ENCODE measurements at places on chromosomes 16 and 17.
A peak's percentile ranks its signal among the peaks of the same experiment; 100 is the strongest.

- no peak for DNase-seq
Measured at GRCh38 chr16:56013962-56014552, 138.9 kb upstream of the CES5A start.

DNA sequence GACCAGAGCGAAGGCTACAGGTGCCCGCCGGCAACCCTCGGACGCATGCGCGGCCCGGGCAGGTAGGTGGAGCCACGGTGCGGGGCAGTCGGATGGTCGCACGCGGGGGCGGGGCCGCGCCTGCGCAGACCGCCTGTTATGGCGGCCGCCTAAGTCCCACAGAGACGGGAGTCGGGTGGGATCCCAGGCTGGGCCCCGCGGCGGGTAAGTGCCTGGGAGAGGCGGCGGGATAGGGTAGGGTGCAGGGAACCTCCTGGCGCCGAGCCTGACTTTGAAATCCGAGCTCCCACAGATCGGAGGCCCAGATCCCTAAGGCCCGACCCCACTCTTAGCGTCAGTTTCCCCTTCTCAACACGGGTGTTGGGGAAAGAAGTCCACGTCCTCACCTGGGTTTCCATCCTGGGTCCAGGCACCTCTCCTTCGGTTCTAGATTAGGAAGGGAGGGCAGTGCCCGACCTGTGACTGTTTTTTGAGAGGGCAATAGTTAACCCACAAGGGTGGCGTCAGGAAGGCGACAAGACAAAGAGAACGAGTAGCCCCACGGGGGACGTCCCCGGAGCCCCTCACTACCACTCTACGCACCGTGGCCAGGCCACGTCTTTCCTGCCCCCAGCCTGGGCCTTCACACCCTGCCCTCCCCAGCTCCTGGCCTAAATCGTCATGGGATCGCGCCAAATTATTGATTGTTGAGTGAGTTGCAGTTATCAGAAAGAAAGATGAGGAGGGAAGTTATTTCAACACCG lies at the start of gene METTL22:
Gene METTL22, plus strand, starts transcription at position 127 of the 743 bp plus-strand sequence. CDS start 3,968 bp downstream, outside the sequence.
- DNase-seq, result peak; percentile 85

- DNase-seq, result no peak
Measured at GRCh38 chr17:47831934-47832327, 461 bp downstream of the LRRC46 start.

DNA sequence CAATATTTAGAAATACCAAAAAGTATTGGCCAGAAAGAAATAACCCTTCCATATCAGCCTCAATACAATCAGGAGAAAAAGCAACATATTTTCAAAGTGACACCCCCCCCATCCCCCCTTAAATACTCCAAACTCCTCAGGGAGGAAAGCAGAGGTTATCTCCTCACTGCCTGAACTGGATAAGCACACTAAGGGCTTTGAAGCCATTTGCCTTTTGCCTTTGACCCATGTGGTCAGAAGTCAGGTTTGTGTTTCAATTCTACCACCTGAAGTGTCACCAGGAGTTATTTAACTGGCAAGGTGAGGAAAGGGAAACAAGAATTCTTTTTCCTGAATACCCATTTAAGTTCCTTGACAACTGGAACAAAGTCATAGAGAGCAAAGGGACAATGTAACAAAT lies 3.5 kb upstream of the VEZF1 start:
- no peak for DNase-seq

GRCh38 chr17:20190605-20191004 lies 181.4 kb downstream of the SPECC1 start:
- DNase-seq, result no peak

DNA sequence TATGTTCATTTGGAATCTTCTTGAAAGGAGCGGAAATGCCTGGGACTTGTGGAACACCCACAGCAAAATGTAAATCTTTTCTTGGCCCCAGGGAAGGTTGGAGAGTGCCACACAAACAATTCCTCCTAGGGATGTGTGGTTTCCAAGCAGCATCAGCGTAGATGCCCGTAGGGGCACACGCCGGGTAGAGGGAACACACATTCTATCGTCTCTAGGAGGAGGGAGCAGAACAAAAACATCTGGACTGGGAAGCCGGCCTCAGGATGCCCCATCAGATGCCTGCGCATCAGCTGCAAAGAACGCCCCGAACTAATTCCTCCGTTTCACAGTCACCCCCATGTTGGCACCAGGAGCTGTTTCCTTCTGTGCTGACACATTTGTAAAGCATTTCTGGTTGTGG lies 357.9 kb upstream of the ZFHX3 start:
- no peak for DNase-seq

DNA sequence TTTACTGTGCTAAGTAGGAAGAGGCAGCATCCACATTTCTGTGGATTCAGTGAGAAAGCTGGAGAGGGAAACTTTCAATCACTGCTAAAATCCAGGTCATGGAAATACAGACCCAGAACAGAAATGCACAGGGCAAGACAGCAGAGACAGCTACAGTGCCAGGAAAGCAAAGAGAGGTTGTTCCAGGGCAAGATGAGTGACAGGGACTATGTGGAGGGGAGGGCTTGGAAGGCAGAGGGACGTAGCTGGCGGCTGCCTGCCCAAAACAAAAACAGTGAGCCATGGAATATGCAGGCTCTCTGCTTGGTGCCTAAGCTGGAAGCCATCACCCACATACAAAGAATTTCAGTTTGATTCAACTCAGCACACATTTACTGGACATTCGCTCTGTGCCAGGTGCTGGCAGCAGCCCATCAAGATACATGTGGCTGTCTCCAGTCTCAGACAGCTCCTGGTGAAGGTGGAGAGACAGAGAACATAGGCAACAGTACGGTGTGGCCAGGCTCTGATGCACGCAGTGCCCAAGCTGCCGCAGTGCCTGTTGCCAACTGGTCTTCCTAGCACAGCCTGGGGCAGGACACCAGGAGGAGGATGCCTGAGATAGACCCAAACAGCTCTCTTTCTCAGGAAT lies 88.7 kb downstream of the AIPL1 start:
- DNase-seq, result no peak

DNA sequence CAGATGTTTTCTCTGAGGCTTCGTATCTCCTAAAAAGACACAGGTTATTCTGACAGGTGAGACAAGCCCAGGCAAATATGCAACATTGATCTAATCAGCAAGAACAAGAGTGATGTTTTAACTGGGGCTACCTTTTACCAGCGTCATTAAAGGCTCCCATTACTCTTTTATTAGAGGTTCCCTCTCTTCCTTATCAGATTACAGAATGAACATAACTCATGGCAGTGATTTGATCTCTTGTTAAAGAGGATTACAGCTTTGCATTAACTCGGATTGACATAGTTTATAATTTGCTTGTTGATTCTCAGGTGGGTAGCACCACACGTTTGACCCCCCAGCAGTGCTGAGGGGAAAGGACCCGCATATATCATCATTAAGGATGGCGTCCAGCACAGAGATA lies 90.5 kb downstream of the AATF start:
- no peak for DNase-seq

DNA sequence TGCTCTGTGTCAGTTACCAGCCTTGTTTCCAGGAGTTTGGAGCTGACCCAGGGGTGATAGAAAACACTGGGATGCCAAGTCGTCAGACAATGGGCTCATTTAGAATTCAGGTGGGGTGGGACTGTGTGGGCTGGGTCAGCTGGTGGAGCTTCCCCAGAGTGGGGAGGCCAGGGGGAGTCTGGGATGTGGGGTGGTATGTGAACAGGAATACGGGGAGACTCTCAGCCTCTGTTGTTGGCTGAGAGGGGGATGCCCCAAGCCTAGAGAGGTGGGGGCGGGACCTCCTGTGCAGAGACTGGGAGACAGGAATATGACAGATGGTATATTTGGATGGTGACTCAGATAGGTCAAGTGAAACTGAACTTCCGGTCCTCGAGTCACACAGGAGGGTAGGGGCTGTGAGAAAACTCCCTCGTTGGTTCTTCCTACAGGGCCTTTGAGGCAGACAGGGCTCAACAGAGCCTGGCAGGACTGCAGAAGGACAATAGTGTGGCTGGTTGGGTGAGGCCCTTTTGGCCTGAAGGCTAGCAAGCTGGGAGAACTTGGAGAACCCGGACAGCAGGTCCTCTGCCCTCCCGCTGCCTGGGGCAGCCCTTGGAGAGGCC lies 23.7 kb downstream of the CDH1 start:
- no peak for DNase-seq

Measured in stimulated activated CD8-positive, alpha-beta memory T cell treated with anti-CD3 and anti-CD28 coated beads, Interleukin-4, amount 100 ng/mL, for 4 hours (primary cell).